ENCODE measurements at places on chromosomes 1 and 21. TPM values are rescaled to one million over a fixed set of nuclear protein-coding genes. Genes with fewer than 3 reads are reported as not detected.

CD1E gene
- total RNA-seq = not detected

TMEM82 gene
- not detected for total RNA-seq

CELA2A gene
- 0.14 TPM for total RNA-seq

HMGCS2 gene
- total RNA-seq = under 0.01 TPM

RBM11 gene
- not detected for total RNA-seq

FALEC gene
- total RNA-seq = 0.18 TPM

CFAP141 gene
- not detected for total RNA-seq

HSD3B1 gene
- total RNA-seq = not detected

DRAXIN gene
- not detected for total RNA-seq

GBP6 gene
- total RNA-seq = not detected

MCOLN3 gene
- total RNA-seq = 0.28 TPM

Measured in smooth muscle cell of bladder (primary cell).